ENCODE measurements at places on chromosomes 2 and 18.
A peak's percentile ranks its signal among the peaks of the same experiment; 100 is the strongest.

DNA sequence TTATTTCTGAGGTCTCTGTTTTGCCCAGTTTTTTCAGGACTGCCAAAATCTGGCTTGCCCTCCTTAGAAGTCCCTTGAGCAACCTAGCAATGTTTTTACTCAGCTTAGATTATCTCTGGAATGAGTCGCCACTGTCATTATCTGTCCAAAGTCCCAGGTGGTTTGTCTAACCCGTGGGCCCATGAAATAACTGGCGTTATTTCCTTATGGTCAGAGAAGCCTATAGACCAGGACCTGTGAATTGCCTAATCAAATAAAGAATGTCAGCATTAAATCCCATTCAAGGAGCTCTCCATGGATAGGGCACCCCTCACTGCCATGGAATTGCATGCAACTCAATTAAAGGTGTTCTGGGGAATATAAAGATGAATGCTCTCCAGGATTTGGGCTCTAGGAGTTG lies 373.9 kb downstream of the SETBP1 start:
- no peak for DNase-seq

DNA sequence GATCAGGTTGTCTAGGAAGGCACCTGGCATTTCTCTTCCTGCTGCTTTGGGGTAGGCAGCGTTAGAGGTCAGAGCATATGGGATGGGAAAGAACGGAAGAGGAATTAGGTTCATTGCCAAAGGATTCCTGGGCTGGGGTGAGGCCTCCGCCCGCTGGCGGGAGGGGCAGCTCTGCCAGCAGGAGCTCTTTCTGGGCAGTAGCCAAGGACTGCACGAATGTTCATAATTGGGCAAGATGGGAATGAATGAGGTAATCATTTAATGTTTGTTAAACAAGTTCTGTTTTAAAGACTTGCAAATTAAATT lies 253.9 kb downstream of the AGAP1 start:
- no peak for DNase-seq

- no peak for DNase-seq
Measured at GRCh38 chr2:9439536-9439935, 16.1 kb downstream of the CPSF3 start.

DNA sequence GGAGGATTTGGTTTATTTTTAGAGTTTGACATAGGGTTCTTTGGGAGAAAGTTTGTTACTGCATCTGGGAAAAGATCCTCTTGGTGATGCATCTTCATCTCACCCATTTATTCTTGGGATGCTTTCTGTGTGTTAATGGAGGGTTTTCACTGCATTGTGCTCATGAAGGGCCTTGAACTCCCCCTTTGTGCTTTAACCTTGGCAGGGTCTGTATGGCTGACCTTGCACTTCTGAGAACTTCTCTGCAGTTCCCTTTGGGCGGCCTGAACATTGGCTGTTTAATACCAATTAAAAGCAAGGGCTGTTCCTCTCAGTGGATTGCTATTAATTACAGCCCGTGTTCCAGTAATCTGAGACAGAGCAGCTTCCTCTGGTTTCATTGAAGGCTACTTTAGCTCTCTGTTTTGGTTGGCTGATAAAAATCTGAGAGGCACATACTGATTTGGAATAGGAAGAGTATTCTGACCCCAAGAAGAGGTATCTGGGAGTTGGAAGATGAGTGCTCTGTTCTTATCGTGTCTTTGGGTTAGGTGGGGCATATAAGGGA lies 37.5 kb downstream of the FMNL2 start:
- DNase-seq = no peak

DNA sequence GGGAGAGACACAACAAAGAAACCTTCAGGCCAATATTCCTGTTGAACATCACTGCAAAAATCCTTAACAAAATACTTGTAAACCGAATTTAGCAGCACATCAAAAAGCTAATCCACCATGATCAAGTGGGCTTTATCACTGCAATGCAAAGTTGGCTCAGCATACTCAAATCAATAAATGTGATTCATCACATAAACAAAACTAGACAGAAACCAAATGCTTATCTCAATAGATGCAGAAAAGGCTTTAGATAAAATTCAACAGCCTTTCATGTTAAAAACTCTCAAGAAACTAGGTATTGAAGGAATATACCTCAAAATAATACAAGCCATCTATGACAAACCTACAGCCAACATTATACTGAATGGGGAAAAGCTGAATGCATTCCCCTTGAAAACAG lies 20.6 kb downstream of the GTF2A1L start:
- DNase-seq = no peak

GRCh38 chr18:49582579-49582978 lies 20.7 kb downstream of the LIPG start:
- no peak for DNase-seq

GRCh38 chr2:11371092-11371937 lies 26.9 kb upstream of the ROCK2 start:
- DNase-seq = no peak

DNA sequence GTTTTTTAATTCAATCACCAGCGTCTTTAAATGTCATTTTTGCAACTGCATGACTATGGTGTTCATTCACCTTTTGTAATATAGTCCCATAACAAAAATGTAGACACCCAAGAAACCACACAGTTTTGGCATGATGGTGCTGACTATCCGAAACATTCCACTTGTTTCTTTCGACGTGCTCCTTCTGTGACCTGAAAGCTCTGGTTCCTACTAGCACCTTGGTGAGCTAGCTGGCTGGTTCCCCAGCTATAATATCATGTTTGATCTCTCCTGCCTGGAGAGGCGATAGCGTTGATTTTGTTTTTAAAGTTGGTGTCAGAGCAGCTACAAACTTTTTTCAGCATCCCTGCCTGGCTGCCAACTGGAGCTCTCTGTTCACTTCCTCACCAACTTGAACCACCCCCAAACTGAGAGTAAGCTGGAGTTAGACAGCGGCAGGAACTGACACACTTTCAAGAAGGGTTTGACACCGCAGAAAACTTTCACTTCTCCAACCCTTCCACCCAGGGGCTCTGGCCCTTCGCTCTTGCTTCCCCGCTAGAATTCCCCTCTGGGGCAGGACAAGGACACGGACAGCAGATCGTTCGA lies 1.1 kb downstream of the ATAD2B start:
- peak; percentile 68 for DNase-seq

GRCh38 chr2:15638720-15639119 lies 47.1 kb downstream of the DDX1 start:
- DNase-seq = peak; percentile 25

DNA sequence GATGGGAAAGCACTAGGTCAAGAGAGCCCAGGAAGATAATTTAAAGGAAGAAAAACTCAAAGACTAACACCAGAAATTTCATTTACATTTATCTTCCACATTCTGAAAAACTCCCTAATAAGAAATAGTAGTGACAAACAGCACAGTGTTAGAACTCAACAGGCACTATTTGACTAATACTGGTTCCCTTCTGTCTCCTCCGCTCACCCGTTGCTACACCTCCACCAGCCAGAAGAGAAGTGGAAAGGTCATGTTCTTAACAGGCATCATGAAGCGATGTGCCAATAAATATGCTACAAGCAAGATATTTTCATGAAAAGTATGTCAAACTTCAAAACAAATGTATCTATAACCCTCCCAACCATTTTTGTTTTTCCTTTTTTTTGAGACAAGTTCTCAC lies 5.7 kb downstream of the ROCK1 start:
- no peak for DNase-seq

GRCh38 chr2:26269571-26270158 lies 24.9 kb downstream of the HADHB start:
- no peak for DNase-seq

- no peak for DNase-seq
Measured at GRCh38 chr2:196247976-196248280, 76.5 kb upstream of the STK17B start.

- peak; percentile 91 for DNase-seq
Measured at GRCh38 chr18:68494802-68495581, 219.9 kb downstream of the TMX3 start.

DNA sequence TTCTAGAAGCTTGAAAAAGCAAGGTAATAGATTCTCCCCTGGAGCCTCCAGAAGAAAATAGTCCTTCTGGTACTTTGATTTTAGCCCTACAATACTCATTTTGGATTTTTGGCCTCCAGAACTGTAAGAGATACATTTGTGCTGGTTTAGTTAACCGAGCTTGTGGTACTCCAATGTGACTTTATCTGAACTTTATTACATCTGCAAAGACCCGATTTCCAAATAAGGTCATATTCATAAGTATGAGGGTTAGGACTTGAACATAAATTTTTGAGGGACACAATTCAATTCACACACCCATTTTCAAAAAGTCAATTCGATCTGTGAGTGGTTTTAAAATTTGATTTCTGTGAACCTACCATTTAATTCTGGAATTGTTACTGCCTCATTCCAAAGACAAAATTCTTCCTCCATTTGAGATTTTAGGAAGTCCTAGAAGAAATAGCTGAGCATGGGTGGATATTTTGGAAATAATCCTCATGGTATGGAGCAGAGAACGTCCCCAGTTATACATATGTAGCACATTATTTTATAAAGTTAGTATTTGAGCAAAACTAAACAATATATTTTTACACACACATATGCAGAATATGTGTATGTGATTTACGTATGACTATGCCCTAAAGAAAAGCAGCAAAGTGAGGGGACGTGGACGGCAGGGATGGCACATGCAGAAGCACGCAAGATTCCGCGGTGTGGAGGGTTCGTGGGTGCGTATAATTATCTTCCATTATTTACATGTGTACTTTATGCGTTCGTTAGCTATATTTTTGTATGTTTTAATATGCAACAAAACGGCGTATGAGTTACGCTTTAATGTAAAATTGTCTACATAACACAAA lies 905 bp upstream of the NUP35 start:
- peak; percentile 7 for DNase-seq
